ENCODE measurements at places on chromosomes 3 and 15.

DNA sequence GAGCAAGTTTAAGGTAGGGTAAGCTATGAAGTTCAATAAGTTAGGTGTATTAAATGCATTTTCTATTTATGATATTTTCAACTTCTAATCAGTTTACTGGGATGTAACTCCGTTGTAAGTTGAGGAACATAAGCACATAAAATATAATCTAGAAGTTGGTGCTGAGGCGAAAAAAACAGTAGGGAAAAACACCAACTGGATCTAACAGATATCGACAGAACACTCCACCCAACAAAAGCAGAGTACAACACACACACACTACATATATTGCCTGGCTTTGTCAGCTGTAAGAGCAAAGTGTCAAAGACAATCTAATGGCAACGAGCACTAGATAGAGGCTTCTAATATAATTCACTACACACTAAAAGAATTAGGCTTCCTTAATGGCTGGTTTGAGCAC lies 8.4 kb downstream of the PIK3R4 start:
- DNase-seq, result no peak

- DNase-seq, result no peak
These were observed 395.5 kb downstream of the FGF12 start for GRCh38 chr3:192331749-192332385.

- DNase-seq, result no peak
These were observed 18.1 kb downstream of the CHSY1 start for GRCh38 chr15:101233651-101234280.

GRCh38 chr3:189395825-189396224 lies 224.1 kb downstream of the TPRG1 start:
- DNase-seq, result no peak

- DNase-seq, result no peak
These were observed 148.6 kb downstream of the SST start for GRCh38 chr3:187521546-187521945.

DNA sequence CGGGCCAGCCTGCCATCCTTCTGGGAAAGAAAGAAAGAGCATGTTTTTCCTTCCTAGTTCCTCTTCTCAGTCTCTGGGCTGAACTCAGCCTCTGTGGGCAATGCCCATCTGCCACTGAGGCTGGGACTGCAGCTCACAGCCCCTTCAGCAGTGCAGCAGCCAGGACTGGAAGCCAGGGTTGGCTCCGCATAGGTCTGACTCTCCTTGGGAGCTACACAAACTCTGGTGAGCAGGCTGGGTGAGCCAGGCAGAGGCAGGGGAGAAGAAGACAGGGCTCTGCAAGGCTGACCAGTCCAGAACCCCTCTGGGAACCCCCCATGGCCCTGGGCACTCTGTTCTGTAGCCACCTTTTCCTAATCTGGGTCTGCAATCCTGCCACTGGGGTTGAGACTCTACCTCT lies 3.6 kb downstream of the DISP2 start:
- DNase-seq, result no peak

- no peak for DNase-seq
These were observed 112.7 kb downstream of the ETFA start for GRCh38 chr15:76198456-76199105.

GRCh38 chr3:134319931-134320330 lies 54.3 kb downstream of the AMOTL2 start:
- DNase-seq, result no peak

DNA sequence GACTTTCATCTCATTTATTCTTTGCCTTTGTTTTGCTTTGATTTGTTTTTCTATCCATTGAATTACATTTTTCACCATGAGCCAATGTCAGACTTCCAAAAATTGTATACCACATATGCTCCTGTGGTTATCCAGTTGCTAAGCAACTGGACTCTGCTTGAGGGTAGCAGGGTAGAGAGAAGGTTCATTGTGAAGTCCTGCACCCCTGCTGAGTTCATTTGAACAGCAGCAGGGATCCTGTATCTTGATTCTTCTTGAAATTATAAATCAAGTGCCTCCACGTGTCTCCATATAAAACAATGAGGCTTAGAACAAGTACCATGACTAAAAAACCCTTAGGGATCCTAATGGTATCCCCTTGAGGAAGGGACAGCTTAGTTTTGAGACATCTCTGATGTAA lies 449.3 kb downstream of the ROBO2 start:
- no peak for DNase-seq

DNA sequence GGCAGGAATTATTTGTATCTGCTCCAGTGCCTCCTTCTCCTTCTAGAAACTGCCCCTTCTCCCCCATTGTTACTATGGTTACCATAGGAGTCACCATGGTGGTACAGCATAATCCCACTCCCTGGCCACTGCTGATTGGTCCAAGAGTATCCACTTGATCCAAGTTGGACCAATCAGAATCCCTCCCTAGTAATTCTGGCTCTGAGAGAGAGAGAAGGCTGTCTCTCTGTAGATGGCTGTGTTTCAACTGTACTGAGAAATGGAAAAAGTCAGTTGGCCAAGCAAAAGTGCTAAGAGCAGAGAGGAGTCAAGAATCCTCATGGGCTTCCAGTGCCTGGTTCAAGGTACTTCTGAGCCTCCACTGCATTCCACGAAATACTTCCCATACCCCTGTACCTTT lies 120.6 kb upstream of the SPATA12 start:
- no peak for DNase-seq

- DNase-seq, result no peak
These were observed 318.0 kb upstream of the LMCD1 start for GRCh38 chr3:8183627-8184026.

DNA sequence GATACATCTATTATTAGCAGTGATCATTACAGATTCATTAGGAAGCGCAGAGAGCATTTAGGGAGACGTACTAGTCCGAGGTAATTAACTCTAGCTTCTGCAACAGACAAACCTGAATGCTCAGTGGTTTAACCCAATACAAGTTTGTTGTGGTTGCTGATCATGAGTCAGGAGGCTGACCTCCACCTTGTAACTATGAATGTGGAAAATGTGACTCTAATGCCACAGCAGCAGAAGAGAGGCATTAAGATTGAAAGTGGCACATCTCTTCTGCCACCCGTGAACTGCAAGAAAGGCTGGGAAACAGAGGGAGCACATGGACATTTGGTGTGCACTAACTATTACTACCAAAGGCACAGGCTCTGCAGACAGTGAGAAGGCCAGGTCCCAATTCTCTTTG lies 71.2 kb upstream of the C3orf80 start:
- DNase-seq, result no peak

DNA sequence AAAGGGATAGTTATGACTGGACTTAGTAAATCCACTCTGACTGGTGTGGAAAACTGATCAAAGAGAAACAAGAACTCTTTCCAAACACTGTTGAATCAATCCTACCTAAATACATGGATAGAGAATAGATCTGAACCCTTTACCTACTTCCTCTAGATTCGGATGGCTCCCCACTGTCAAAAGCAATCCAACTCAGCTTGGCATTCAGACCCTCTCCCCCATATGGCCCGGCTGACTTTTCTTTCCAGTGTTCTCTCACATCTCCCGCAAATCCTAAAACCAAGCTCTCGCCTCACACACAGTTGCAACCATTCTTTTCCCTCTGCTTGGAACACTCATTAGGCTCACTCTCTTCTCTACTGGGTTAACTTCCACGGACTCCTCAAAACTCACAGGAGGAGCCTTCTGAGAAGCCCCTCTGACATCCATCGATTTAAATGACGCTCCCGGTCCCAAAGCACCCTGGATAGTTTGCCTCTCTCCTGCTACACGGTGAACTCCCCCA lies 639 bp downstream of the SPICE1 start:
- no peak for DNase-seq

- DNase-seq, result no peak
These were observed 527 bp downstream of the CSNK1G1 start for GRCh38 chr15:64355348-64355943.

GRCh38 chr15:57526615-57527014 lies 65.1 kb upstream of the MYZAP start:
- no peak for DNase-seq

GRCh38 chr15:32659340-32660155 lies 18.0 kb downstream of the SCG5 start:
- no peak for DNase-seq

GRCh38 chr3:125401402-125401801 lies 26.3 kb upstream of the ZNF148 start:
- no peak for DNase-seq

DNA sequence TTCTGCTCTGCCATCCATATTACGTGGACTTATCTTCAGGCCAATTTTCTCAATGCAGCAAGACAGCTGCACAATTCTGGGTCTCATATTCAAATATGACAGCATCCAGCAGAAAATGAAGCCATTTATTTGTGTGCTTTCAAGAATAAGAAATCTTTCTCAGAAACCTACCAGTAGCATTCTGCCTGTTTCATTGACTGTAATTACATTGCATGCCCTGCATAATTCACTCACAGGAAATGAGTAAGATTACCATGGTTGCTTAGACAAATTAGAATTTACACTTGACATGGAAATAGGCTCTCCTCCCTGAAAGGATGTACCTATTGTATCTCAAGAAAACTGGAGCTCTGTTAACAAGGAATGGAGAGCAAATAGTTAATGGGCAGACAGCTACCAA lies 346.6 kb upstream of the DCBLD2 start:
- DNase-seq, result no peak

DNA sequence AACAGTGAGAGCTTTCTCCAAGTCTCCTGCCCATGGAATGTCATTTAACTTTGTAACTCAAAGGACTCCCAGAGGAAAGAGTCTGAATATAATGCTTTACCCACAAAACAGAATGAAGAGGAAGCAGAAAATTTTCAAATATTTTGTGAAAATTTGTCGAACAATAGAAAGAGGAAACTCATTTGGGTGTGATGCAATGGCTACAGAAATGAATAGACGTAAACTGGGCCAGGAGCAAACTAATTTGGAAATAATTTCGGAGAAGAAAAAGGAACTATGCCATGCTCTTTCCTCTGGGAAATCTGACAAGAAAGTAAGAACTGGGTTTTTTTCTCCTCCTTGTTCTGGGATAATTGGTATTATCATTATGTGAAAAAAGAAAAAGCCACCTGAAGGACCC lies 11.2 kb upstream of the SUMF1 start:
- no peak for DNase-seq

DNA sequence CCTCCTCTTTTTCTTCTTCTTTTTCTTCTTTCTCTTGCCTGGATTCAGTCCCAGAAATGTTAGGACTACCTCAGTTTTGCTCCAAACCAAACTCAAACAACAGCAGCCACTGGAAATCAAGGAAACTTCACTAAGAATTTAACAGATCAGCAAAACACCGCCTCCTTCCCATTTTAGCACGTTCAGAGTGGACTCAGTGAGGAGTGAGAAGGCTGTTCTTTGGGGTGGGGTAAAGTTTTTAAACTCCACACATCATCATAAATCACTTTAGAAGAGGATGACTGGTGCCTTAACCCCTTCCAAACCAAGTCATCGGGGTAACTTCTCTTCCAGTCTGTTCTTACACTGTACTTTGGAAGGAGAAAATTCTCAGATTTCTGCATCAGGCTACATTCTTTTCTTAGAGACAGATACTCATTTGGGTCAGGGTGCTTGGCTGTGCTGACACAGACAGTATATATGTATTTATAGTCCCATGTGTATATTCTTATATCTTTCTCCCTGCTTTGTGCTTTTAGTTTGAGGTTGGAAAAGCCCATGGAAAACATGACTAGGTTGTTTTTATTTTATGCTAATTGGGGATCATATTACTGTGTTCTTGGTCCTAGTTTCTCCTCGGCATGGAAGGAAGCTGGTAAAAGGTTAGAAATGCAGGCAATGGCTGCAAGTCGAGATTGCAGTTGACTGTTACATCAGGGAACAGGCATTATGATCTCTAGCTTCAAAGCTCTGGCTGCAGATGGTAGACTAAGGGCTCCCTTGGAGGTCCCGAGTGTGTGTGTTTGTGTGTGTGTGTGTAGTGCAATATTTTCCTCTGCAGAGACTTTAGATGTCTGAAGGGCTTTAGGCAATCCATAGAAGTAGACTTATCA lies at the start of gene CCDC80:
Gene CCDC80, minus strand, starts transcription at position 214 of the 872 bp plus-strand sequence. CDS start 1,238 bp downstream, outside the sequence.
- DNase-seq, result no peak

- no peak for DNase-seq
These were observed 429.7 kb upstream of the RASGRP1 start for GRCh38 chr15:38994310-38994709.

DNA sequence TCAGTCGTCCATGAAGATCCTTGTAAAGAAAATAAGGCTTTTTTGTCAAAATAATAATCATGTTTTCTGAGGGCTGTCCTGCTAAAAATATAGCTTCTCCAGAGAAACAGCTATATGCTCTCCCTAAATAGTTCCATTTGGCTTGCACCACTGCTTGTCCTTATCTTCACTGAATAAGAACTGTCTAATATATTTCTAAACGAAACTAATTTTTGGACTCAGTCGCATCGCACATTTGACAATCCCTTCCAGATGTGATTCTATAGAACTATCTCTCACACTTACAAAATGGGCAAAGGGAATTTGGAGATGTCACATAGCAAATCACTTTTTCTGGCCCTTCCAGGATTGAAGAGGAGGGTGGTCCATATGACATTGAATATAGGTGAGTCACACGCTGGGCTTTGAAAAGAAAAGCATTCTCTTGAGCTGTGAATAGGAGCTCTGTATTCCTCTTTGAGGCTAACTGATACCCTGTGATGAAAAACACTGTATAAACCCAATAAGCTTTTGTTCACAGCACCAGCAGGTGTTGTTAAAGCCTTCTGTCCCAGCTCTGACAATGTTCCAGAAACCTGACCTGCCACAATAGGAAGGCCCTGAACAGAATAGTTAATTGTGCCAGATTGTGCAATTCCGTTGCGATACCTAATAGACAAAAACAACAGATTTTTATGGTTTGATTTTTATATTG lies 1144.2 kb downstream of the ROBO2 start:
- DNase-seq, result no peak

GRCh38 chr15:93246266-93247242 lies 157.5 kb upstream of the RGMA start:
- DNase-seq, result no peak

DNA sequence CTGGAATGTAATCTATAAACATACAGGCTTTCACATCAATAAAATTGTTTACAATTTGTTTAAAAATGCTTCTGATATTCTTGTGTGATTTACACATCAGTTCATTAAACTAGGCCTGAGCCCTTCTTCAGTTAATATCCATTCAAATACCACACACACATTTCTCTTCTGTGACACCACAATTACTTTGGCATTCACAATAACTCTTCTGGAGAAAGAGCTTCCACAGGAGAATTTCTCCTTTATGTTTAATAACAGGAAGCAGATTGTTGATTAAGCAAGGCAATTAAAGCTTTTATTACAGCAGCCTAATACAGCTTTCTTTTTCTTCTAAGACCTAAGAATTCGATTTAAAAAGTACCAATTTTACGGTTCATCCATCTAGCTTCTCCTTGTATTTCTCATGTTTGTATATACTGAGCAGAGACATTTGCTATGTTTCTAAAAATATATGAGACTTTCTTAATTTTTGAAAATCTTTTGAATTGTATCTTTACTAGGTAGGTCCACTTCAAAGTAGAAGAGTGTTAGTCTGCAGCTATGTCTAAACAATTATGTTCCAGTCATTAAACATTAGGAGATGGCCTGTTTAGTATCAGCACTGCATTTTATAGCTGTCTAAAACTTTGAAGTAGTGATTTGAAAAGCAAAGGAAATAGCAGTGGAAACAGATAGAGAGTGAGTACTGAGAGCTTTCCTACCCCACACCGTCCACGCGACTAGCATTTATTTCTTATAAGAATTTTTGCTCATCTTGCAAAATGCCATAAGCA lies 511.1 kb upstream of the UBE2E2 start:
- DNase-seq, result no peak

GRCh38 chr3:147191795-147192385 lies 214.5 kb downstream of the ZIC4 start:
- no peak for DNase-seq

GRCh38 chr3:88362428-88362827 lies 212.7 kb downstream of the C3orf38 start:
- DNase-seq, result no peak
